Mucosa of gallbladder (tissue), 1 donor: ENCODE measurements at places on chromosomes 5 and 9. TPM values are rescaled to one million over a fixed set of nuclear protein-coding genes. Genes with fewer than 3 reads are reported as not detected.

Gene DRD1
- total RNA-seq = 0.81 TPM

Gene ECSCR
- 9.4 TPM for total RNA-seq

Gene SARDH
- 2.8 TPM for total RNA-seq

Gene DAPK1
- 179 TPM for total RNA-seq

Gene F12
- total RNA-seq = 15.3 TPM

Gene ARID3C
- total RNA-seq = not detected

Gene TRPM6
- total RNA-seq = 0.29 TPM

Gene ECM2
- total RNA-seq = 8.2 TPM

Gene SLC34A1
- total RNA-seq = 0.06 TPM

Gene DCAF10
- total RNA-seq = 27.7 TPM

Gene FAM163B
- 0.81 TPM for total RNA-seq

Gene LOX
- total RNA-seq = 9.9 TPM

Gene PCDHA1
- total RNA-seq = 0.06 TPM

Gene LCN2
- 85.5 TPM for total RNA-seq

Gene CARTPT
- 0.23 TPM for total RNA-seq
